ENCODE measurements at places on chromosomes 16 and 17.

- DNase-seq: no peak
Measured at GRCh38 chr17:58760248-58760647, 4.6 kb downstream of the PPM1E start.

DNA sequence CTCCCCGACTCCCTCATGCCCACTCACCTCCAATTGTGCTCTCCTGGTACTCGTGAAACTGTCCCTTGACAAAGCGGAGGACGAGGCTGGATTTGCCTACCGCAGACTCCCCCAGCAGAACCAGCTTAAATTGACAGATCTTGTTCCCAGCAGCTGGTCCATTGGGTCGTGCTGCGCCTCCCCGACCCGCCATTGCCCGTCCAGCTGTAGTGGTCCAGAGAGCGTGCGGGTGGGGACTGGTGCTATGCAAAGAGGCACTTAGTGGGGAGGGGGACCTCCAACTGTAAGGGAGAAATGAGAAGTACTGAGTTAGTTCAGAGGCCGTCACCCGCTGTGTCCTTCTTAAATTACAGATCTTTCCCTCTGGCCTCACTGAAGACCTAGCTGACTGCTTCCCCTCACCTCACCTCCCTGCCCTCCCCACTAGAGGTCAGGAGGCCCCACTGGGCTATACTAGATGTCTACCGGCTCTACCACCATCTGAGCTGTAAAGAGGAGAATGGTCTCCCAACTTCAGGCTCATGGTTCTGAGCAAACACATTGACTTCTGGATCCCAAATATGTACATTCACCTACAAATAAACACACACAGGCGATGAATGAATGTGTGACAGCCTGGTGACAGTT is 7.8 kb downstream of the HSPB9 start:
- no peak for DNase-seq

- DNase-seq: no peak
Measured at GRCh38 chr16:59058250-59058649, 324.1 kb upstream of the GOT2 start.

- DNase-seq: no peak
Measured at GRCh38 chr17:46010597-46011186, 11.6 kb downstream of the STH start.

DNA sequence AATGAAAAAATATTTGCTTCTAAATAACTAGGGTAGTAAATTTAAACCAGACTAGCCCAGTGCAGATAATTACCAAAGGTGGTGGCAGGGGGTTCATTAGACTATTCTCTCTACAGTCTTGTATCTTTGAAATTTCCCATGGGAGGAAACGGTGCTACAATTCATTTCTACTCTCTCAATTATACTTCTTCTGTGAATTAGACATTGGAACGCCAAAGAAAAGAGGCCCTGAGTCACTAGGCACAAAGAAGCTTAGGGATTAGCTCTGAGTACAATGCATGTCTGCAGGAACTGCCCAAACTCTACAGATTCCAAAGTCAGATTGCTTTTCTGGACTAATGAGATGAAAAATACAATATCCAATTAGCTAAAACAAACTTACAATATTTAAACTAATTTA is 30.7 kb upstream of the ARL6IP1 start:
- DNase-seq: no peak

- DNase-seq: no peak
Measured at GRCh38 chr17:60599220-60599619, 773 bp upstream of the PPM1D start.
